ENCODE measurements at places on chromosomes 11 and 22.

DNA sequence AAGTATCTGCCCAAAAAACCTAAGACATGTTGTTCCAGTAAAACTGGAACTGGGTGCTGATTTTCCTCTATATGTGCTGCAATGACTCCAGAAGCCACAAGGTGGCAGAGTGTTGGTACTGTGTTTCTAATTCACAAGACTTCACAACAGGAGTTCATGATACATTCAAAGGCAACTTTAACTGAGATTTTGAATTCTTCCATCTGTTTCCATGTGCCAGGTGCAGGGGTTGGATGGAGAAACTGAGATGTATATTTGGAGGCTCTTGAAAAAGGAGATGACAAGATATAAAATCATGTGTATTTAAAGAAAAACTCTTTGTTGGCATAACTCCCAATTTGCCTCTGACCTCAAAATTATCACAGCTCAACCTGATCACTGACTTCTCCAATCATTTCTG, 1098.6 kb upstream of the CCDC90B start:
- DNase-seq: no peak

DNA sequence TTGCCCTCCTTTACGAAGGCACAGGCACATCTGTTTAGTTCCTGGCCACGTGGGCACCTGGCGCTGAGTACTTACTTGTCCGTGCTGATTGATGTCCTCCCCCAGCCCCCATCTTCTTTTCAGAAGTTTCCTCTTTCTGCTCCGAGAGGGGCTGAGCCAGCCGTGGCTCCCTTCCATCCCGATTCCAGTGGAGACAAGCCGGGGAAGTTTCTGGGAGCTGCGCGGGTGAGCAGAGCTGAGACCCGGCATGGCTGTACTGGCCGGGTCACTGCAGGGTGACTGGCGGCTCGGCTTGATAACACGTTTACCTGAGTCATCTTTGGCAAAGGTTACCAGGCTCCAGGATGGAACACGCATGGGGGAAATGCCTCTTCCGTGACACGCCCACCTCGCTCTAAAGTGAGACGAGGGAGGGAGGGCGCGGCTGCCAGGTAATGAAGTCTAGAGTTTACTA, 45.4 kb upstream of the ATXN10 start:
- DNase-seq: no peak

DNA sequence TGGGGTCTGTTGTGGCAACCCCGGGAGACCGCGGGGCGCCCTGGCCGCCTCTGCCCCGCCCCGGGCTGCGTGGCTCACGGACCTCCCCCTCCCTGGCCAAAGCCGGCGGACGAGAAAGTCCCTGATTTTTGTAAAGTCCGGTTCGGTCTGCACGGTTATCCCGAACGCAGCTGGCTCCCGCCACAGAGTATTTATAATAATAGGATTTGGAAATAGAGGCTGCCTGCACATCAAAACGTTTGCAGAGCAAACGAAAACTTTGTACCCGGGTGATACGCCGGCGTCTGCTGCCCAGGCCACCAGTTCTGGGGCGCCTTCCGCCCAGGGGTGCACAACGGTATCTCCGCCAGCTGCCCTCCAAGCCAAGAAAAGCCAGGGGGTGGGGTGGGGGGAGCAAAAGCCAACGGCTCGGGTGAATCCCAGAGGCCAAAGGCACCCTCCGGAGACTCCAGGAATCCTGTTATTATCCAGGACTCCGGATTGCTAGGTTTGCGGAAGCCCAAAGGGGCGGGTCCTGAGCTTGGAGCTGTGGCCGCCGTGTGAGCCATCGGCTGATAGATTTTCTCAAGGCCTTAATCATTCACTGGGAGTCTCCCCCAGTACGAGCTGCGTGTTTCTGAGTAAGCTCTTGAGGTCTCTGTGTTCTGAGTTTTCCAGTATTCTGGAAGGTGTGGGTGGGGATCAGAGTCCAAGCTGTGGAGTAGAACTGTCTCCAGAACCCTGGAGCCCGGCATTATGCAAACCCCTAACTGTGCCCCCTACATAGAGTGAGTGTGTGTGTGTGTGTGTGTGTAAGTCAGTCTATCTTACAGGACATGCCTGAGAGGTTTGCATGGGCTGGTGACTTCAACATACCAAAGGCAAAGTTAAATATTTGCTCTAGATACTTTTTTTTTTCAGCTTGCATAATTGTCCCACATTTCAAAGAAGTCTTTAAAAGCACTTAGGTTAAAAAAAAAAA, 673 bp upstream of the SHANK2 start:
- DNase-seq: no peak

DNA sequence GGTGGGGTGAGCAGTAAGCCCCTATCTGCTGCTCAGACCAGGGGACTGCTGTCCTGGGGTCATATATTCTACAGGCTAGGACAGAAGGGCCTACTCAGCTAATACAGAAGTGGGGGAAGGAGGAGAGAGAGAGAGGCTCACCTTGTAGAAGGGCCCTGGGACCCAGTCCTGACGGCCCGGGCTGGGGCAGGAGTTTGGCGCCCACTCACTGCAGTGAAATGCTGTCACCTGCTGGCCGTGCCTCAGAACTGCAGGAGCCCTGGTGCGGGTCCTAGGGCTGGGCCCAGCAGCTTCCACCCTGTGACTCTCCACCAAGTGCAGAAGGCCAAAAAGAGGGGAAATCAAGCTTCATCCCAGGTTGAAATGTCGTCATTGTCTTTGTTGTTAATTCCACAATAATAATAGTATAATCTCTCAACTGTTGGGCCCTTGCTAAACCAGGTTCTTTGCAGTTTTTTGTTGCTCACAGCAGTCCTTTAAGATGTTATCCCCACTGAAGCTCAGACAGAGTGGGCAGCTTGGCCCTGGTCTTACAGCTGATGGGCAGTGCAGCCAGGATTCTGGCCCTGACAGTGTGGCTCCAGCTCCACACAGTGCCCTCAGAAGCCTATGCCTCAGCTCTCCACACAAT, 29.6 kb downstream of the TRIM29 start:
- no peak for DNase-seq

DNA sequence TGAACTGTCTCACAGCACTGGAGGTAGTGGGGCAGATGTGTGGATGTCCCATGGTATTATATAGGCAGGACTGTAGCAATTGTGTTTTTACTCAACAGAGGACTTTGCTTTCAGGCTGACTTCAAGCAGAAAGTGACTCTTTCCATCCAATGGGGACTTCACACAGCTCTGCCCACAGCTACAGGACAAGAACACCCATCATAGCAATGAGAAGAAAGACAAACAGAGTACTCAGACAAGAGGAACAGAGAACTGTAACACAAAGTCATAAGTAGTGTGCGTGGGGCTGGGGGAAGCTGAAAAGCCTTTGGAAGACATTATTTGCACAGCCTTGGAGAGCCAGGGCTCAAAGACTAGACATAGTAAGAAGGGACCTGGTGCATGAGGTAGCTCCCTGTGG, 70.3 kb downstream of the CCDC81 start:
- no peak for DNase-seq

- DNase-seq: no peak
Observed at GRCh38 chr11:42913731-42914130, 398.1 kb upstream of the API5 start.
